Left lung (tissue), 14 donors: ENCODE measurements at places on chromosomes 6 and 20. TPM values are rescaled to one million over a fixed set of nuclear protein-coding genes. Genes with fewer than 3 reads are reported as not detected.

DNA sequence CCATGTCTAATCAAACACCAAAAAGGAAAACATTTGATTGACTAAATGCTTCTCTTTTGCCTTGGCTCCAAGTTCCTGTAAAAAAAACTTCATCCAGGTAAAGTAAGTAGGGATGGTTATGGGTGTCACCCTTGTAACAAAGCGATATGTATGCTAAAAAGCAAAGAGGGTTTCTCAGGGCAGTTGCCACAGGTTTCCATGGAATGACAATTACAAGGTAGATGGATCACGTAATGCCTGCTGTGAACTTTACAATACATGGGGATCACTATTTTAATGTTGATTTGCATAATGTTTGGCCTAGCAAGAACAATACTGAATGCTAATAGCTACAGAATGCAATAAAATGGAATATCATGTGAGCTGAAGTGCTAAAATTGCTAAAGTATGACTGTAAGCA lies 2.9 kb upstream of the BMP2 start:
- no peak for DNase-seq

Gene EPPIN
- polyA plus RNA-seq: 0.24 TPM

Gene SNRPB2
- polyA plus RNA-seq: 90.7 TPM

- no peak for DNase-seq
Observed at GRCh38 chr6:168527451-168528210, 86.6 kb downstream of the SMOC2 start.

DNA sequence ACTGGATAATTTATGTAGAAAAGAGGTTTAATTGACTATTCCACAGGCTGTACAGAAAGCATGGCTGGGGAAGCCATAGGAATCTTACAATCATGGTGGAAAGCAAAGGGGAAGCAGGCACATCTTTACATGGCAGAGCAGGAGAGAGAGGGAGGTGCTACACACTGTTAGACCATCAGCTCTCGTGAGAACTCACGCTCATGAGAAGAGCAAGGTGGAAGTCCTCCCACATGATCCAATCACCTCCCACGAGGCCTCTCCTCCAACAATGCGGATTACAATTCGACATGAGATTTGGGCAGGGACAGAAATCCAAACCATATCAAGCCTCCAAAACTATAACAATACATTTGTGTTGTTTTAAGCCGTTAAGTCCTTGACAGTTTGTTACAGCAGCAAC lies 257.1 kb upstream of the KCNG1 start:
- no peak for DNase-seq

DNA sequence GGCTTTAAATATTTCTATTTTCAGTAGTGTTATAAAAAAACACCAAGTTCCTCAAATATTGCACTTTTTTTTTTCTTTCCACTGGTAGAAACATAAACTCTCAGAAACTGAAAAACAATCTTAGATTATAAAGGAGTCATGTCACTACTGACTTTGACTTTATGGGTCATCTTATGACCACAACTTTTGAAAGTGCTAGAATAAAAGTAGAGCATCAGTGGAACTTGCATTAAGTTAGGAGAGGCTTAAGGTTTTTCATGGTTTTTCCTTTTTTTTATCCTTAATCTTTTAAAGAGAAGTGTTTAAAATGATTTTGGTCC lies 56.6 kb upstream of the SUPT3H start:
- no peak for DNase-seq

Gene VSTM2L
- polyA plus RNA-seq: 7.6 TPM

Gene SULF2
- polyA plus RNA-seq: 13.1 TPM

GRCh38 chr6:32954986-32955802 lies 2.3 kb upstream of the HLA-DMA start:
- DNase-seq: no peak

Gene PLA2G7
- polyA plus RNA-seq: 1.2 TPM
